Sigmoid colon (tissue), 7 donors: ENCODE measurements at places on chromosomes 11 and 22. TPM values are rescaled to one million over a fixed set of nuclear protein-coding genes. Genes with fewer than 3 reads are reported as not detected.

POU2F3 gene
- not detected for total RNA-seq

SYT7 gene
- 1.1 TPM for total RNA-seq

GSC2 gene
- not detected for total RNA-seq

IGLL5 gene
- not detected for total RNA-seq

MPEG1 gene
- 23.5 TPM for total RNA-seq

VPREB1 gene
- not detected for total RNA-seq

SERPING1 gene
- 214 TPM for total RNA-seq

MCAT gene
- 20.8 TPM for total RNA-seq

GRK3 gene
- 7.7 TPM for total RNA-seq

CREB3L1 gene
- 0.66 TPM for total RNA-seq

DCHS1 gene
- 40.6 TPM for total RNA-seq

DNA sequence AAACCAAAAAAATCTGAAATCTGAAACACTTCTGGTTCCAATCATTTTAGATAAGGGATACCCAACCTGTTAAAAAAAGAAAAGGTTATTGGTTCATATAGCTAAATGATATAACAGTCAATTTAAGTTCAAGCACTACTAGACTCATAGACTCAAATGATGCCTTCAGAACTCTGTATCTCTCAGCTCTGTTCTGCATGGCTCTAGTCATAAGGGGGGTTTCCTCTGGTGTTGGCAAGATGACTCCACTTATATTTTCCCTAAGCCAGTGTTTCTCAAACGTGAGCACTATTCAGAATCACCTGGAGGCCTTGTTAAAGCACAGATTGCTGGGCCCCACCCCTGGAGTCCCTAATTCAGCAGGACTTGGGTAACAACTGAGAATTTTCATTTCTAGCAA is 11.5 kb upstream of the RRAS2 start:
- no peak for DNase-seq

GRCh38 chr11:104327861-104328511 is 164.0 kb upstream of the PDGFD start:
- no peak for DNase-seq

DNA sequence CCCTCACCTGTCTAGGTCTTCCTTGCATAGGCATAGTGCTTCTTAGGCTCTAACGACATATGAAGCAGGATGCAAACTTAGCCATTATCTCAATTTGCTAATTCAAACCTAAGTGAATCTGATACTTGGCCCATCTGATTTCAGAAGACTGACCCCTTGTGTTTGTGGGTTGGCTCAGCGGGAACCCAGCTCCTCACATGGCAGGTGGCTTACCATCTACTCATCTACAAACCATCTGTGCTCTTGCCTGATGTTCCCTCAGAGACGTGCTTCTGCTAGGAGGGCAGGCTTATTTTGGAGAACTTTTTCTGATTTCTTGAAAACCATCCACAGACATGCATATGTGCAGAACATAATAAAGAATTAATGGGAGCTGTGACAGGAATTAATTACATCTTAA is 15.2 kb downstream of the ELMOD1 start:
- DNase-seq: no peak

DNA sequence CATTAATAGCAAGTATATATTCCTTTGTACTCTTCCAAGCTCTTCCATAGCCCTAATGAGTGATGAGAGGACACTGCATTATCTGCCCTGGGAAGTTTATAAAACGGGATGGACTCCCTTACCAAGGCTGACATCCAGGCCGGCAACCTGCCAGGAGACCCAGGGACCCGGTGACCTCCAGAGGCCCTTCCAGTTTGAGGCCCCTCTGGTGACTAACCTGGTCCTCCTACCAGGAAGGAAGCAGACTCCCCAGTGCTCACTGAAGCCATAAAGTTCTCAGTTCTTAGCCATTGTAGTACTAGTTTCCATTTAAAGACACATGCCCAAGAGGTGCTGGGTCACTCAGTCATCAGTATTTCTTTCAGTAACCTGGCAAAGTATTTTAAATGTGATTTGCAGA is 345.4 kb downstream of the TENM4 start:
- no peak for DNase-seq

DNA sequence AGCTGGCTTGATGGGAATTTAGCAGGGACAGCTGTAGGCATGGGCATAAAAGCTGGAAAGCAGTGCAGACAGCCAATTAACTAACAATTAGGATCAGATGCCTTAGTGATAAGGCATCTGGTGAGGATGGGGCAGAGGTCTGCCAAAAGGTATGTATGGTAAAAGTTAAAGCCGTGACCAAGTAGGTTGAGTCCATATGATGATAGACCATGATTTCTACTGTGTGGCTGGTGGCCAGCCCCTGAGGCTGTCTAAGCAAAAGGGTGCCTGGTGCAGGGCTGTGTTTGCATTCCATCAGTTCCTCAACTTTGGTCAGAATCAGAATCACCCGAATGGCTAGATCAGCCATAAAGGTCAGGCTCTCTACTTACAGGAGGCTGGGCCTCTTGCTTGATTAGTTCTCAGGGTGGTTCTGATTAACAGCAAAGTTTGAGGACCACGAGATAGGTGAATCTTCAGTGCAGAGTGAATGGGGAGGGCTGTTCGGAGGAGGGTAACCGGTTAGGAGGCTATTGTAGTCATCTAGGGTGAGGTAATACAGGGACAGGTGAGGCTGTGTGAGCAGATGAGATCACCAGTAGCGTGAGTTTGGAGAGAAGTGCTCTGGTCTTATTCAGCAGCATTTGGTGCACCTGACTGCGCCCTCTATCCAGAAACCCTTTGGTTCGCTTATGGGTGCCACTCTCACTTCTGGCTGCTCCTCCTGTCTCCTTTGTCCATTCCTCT is 27.2 kb downstream of the PPFIBP2 start:
- no peak for DNase-seq

GRCh38 chr11:113173126-113173525 is 141.3 kb upstream of the TTC12 start:
- DNase-seq: no peak

- no peak for DNase-seq
These were observed 84.3 kb downstream of the STIM1 start for GRCh38 chr11:3939651-3940190.

DNA sequence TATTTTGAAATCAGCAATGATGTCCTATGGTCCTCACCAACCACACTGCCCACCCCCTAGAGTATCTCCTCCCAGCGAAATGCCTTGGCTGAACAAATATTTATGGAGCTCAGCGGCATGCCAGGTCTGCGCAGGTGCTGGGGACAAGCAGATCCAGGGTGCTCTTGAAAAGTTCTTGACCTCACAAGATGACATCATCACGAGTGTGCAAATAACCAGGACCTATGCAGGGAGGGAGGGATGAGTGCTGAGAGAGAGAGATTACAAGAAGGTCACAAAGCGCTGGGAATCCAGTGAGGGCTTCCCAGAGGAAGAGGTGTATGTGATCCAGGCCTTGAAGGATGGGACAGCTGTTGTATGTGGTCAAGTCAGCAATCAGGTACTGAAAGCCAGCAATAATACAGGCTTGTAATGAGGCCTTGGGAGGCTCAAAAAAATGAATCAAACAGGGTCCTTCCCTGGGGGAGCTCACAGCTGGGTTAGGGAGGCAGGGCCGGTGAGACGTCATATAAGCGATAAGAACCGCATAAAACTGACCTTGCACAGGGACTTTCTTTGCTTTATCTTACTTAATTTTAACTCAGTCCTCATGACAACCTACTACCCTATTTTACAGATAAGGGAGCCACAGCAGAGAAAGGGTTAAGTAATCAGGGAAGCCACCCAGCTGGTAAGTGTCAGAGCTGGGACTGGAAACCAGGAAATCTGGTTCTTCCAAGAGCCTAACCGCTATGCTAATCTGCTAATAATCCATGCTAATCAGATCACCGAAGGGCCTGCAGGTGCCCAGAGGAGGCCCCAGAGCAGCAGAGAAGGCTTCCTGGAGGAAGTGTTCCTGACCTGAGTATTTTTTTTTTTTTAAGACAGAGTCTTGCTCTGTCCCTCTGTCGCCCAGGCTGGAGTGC is 8.2 kb downstream of the ARRB1 start:
- DNase-seq: peak; percentile 72

- DNase-seq: peak; percentile 78
These were observed 1.9 kb downstream of the TIRAP start for GRCh38 chr11:126284829-126285228.

DNA sequence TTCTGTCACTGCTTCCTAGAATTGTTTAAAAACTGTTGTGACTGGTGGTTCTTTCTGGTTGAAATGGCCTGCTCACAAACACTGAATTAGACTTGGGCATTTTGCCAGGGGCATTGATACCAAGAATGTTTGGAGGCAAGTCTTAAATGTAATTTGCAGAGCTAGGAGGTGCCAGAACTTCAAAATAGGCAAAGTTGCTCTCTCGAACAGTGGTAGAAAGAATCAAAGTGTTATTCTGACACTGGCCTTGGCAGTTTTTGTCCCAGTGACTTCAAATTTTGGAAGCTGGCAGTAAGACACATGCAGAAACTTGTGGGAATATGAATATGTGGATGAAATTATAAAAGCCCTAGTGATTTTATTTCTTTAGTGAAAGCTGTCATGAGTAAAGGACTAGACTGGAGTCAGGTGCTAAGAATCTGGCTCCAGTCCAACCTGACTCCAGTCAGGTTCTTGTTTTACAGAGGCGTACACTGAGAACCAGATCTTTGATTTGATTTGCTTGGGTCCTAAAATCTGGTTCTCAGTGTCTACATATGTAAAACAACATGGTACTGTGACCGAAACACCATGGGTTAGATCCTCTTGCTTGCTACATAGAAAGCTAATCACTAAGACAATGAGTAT is 20.9 kb downstream of the SVIP start:
- DNase-seq: no peak

DNA sequence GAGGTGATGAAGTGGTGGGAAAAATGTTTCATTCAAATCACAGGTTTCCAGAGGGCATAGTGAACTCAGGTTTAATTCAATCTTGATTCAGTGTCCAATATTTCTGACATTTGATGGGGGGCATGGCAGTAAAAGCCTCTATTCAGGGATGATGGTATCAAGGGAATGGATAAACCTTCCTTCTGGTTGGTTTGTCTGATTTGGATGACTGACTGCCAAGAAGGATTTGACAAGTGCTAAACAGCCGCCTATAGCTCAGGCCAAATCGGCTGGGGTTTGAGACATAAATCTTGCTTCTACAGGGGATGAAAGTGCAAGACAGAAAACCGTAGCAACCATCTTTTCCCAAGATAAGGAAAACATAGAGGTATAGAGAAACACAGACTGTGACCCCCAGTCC is 121.8 kb upstream of the C11orf87 start:
- DNase-seq: no peak

DNA sequence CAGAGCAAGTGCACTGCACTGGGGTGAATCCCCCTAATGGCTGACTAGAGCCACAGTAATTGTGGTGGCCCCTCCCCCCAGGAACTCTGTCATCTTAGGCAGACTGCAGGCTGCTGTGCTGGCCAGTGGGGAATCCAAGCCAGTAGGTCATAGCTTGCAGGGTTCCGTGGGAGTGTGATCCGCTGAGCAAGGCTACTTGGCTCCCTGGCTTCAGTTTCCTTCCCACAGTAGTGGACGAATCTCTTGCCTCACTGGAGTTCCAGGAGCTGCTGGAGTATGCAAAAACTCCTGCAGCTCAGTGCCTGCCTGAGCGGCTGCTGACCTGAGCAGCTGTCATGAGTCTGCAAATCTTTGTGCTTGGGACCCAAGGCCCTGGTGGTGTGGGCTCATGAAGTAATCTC is 13.2 kb downstream of the OOSP3 start:
- DNase-seq: no peak

DNA sequence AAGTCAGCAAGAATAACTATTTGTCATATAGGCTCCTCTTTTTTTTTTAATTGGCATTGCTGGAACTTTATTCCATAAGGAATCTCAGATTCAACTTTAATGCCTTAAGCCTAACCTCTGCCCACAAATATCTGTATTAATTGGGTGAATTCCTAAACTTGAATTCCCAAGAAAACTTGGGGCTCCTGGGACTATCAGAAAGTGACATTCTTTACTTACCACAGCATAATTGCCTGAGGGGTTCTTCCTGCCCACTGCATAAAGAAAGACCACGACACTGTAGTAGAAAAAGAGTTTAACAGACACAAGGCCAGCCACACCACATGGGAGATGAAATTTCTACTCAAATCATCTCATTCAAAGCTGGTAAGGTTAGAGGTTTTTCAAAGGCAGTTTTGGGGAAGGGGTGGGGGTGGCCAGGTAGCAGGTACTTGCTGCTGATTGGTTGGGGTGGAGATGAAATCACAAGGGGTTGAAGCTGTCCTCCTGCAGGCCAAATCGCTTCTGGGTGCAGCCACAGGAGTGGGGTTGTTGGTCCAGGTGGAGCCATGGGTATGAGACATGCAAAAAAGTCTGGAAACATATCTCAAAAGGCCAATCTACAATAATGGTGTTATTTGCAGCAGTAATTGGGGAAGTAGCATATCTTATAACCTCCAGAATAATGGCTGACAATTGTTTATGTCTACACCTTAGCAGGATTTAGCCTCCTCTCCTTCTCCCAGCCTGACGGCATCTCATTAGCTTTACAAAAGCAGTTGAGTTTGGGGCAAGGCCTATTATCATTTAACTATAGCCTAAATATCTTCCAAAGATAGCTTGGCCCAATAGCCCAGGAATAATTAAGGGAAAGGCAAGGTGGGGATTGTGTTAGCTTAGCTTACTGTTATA is 4.8 kb upstream of the NLRP10 start:
- no peak for DNase-seq

DNA sequence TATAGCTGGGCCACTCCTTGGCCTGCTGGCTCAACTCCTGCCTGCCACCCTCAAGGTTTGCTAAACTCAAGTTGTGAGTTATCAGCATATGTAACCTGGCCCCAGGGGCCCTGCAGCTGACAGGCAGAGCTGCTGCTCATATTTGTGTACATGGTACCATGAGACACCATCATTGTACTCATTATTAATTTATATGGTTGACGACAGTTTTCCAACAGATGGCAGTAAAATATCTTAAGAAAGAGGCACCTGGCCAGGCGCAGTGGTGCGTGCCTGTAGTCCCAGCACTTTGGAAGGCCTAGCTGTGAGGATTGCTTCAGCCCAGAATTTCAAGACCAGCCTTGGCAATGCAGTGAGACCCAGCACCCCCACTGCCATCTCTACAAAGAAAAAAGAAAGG is 11.4 kb upstream of the DENND5A start:
- DNase-seq: no peak

GRCh38 chr11:115924744-115925567 is 420.7 kb upstream of the CADM1 start:
- no peak for DNase-seq
